ENCODE measurements at places on chromosomes 6 and 20.

DNA sequence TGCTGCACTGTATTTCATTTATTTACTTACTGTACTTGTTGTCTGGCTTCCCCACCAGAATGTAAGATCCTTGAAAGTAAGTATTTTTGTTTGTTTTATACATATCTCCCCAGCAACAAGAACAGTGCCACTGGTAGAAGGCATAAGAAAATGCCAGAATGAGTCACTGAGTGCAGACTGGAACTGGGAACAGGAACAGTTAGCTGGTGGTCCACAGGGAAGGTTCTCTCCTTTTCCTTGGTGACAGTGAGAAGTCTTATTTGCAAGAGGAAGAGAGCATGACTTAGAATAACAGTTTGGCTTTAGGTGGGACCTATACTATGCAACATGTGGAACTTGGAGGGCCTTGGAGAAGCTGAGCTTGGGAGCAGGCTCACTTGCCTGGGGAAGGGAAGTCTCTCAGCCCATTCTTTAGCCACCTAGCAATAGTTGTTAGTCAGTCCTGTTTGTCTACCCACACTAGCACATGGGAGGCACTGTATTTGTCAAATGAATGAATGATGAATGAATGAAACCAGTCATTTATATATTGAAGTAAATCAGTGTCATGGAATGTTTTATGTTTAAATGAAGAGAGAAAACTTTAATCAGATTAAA lies 203.5 kb downstream of the KCNQ5 start:
- DNase-seq = no peak

GRCh38 chr6:20352346-20352745 lies 49.3 kb upstream of the E2F3 start:
- no peak for DNase-seq

- no peak for DNase-seq
These were observed 73.9 kb upstream of the RBM24 start for GRCh38 chr6:17207281-17207680.

- DNase-seq = no peak
These were observed 5.5 kb upstream of the HLA-E start for GRCh38 chr6:30483677-30484279.

DNA sequence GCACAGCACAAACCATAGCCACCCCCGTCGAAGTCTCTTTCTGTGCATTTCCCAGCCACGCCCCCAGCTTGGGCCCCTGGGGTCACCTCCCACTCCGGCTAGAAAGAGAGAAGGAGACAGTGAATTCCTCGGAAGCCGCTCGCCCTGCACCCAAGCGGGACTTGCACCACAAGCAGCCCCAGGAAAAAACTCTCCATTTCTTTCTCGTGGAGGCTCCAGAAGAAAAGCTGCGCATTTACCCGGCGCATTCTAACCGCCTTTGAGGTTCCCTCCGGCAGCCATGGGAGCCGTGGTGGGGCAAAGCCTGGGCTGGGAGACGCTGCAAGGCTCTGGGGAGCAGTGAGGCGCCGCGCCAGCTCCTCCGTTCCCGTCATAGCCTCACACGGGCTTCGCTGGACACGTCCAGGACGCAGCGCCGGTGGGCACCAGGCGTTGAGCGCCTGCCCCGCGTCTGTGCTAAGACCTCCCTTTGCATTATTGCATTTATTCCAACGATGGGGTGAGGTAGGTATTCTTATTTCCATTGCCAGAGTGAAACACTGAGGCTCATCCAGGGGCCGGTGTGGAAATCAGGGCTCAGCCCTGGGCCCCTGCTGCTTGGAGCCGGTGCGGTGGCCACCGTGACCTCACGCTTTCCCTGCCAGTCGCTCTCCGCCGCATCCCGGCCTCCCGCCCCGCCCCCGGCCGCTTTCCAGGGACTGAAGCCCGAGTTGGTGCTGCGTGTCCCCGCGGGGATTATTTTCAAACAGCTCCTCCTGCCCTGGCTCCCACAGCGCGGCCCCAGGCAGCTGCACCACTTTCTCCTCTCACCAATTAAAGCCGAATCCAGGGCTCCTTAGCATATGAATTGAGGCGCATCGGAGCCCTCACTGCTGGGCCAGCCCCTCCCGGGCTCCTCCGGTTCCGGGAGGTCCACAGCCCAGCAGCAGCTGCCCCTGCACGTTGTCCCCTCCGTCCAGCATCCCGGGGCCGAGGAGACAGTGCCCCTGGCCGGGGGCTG lies 148.3 kb upstream of the AFDN start:
- DNase-seq = no peak

DNA sequence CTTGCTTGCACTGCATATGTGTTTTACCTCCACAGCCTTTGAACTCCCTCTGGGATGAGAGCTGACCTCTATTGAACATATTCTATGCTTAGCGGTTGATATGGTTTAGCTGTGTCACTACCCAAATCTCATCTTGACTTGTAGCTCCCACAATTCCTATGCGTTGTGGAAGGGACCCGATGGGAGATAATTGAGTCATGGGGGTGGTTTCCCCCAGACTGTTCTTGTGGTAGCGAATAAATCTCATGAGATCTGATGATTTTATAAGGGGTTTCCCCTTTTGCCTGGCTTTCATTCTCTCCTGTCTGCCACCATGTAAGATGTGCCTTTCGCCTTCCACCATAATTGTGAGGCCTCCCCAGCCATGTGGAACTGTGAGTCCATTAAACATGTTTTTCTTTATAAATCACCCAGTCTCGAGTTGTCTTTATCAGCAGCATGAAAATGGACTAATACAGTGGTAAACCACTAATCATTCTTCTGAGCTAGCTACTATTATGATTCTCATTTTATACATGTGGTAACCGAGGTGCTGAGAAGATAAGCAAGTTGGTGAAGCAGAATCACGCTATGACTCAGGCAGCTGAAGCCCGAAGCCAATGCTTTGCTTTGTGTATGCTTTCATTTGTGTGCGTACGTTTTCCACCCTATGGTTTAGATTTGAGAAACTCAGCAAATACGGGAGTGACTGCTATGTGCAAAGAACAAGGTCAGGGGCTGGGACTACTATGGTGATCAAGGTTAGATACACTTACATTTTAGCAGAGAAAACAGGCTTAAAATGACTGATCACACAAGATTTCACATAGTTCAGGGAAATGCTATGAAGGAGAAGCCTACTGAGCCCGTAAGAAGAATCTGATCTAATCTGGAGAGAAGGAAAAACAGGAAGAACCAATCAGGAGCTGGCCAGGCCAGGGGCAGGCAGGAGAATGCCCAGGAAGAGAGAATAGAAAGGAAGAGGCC lies 363.5 kb downstream of the ESR1 start:
- no peak for DNase-seq

- no peak for DNase-seq
These were observed 160.6 kb downstream of the TMEM200A start for GRCh38 chr6:130526466-130526865.

DNA sequence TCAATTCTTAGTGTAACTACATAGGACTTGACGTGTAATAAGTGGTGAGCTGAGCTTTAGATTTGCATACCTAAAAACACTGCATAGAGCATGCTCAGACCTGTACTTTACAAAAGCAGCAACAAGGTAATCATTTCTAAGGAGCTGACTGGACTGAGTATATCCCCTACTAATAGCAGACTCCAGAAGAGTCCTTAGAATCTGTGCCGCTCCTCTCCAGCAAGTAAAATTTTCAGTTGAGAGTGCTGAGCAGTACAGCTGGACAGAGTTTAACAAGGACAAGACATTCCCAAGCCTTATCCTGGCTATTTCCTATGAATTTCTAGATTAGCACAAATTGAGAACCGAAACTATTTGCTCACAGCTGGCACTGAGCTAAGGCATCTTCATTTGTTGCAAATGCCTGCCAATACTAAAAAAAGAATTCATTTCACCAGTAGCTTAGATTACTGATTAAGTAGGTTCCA lies 26.1 kb upstream of the KLHL31 start:
- DNase-seq = no peak

DNA sequence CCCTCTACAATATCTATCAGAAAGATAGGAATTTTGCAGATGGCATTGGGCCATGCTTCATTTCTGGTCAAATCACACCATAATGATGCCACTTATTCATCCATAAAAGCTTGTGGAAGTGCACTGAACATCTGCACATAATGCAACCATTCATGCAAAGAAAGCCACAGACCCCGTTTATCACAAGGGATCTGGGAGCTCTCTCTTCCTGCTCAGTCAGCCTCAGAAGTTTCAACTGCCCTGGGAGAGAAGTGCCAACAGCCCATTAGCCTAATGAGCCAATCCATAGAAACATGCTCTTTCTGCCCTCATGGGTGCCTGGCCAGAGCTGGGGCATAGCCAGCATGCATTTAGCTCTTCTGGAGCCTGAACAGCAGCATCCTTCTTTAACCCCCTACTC lies 85.8 kb downstream of the SLC35F1 start:
- DNase-seq = no peak

DNA sequence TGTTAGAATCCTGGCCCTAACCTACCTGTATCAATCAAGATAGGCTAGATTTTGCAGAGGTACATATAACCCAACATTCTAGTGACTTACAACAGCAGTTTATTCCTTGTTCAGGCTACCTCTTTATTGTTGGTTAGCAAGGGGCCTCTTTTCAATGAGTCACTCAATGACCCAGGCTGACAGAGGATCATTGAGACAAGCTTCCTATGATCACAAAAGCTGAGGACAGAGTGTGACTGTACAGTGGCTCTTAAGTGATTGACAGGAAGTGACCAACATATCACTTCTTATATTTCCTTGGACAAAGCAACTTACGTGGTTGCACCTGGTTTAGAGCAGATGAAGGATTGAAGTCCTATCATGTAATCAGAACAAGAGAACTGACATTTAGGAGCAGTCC lies 740.9 kb downstream of the FRK start:
- no peak for DNase-seq

GRCh38 chr6:4093288-4093687 lies 14.4 kb upstream of the FAM217A start:
- no peak for DNase-seq

- DNase-seq = no peak
These were observed 957.1 kb upstream of the EYS start for GRCh38 chr6:66664112-66664511.

GRCh38 chr6:36827261-36828079 lies 11.8 kb downstream of the CPNE5 start:
- no peak for DNase-seq

DNA sequence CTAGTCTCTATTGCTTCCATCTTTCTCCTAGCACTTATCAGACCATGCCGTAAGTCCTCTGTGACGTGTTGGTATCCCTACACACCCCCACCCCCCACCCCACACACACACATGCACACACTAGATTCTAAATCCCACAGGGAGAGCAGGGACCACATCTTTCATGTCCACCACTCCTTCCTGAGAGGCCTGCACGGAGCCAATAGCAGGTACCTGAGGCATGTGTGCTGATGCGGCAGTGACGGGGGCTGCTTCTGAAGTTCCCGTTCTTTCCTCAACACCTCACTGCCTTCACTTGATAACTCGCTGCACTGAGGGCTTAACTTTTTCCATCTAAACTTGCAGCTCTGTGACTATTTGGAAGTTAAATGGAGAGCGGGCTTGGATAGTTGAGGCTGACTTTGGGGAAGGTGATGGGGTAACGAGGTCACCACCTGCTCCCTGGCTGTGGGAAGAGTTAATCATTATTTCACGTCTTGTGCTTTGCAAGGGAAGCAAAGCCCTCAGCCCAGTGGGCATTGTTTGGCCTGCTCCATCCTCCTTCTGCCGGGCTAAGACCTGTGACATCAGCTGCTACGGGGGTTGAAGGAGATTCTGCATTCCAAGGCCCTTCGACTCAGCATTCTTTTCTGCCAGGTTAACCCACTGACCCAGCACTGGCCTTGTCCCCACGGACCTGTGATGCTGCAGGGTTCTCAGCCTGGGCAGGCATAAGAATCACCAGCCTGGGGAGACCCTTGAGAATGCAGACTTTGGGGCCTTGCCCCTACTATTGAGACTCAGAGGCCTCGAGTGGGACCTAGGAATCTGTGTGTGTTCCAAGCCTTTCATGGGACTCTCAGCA lies 187.8 kb downstream of the ANKRD60 start:
- DNase-seq = no peak

DNA sequence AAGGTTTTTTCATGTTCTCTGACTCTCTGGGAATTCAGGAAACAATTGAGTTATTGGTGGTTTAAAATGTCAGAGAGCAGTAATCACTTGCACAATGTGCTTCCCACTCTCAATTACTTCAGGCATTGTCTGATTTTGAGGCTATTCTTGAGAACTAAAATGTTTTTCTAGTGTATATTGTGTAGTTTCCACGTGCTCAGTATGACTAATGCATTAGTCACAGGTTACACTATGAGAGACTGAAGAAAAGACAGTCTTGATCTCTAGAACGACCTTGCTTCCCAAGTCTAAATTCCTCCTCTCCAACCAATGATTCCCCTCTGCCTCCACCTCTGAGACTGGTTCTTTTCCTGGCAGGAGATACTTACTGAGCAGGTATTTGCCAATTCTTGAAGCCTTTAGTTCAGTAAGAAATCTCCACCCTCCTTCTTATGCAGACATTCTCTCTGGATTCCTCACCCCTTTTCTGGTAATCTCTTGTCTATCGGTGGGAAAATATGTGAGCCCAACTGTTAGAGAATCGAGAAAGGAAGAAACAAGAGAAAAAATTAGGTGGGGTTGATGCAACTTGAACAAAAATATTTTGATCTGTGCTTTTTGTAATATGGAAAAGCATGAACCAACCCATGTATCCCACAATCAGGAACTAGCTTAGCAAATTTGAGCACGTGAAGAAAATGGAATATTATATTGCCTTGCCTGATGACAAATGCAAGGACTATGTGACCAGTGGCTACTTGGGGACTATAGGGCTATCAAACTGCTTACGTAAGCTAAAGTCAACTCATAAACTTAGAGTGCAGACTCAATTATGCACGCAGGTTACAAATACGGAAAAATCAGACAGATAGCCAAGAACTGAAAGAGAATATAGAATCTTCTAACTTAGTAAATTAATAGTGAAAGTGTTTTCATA lies 61.1 kb upstream of the SLC22A16 start:
- DNase-seq = no peak

- no peak for DNase-seq
These were observed 174.7 kb downstream of the ZFAND3 start for GRCh38 chr6:37994223-37994622.

- DNase-seq = no peak
These were observed 55.7 kb upstream of the NKX2-2 start for GRCh38 chr20:21569586-21569985.

DNA sequence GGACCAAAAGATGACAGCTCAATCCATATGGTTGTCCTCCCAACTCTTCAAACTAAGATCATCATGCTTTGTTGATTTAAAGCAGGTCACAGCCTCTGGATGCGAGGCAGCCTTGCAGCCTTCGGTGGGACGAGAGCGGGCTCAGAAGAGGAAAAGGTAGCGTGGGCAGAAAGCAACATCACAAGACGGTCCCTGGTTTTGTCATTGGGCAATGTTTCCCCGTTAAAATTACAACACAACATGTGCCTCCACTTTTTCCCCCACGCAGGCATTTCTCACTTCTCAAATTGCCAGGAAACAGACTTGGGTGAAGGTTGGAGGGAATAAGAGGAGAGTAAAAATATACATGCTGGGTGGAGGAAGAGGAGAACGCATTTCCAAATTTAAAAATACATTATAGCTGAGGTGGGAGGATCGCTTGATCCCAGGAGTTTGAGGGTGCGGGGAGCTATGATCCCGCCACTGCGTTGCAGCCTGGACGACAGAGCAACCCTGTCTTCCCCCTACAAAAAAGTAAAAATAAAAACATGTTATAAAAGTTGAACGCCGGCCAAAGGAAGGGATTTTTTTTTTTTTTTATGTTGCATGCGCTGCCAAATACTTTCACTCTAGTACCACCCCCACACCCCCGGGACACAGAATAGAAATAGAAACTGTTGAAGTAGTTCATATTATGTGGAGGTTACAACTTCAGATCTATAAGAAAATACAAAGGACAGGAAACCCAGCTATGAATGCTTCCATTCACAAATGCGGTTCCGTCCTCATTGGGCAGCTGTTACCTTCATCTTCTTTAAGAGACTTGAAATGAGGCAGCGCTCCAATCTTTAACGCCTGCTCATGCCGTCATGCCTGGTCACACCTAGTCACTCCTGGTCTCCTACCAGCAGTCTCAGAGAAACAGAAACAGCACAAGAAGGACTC lies 13.9 kb upstream of the NAA20 start:
- no peak for DNase-seq
